NCI-H446 treated with DMSO at 0.1 percent for 48 hours (cell line): ENCODE measurements at places on chromosomes 5 and 9.

- DNase-seq: no peak
These were observed 61.6 kb downstream of the NSG2 start for GRCh38 chr5:174106997-174107655.

GRCh38 chr9:79809316-79809876 lies 237.6 kb downstream of the TLE4 start:
- no peak for DNase-seq

GRCh38 chr5:153824909-153825308 lies 213.8 kb downstream of the FAM114A2 start:
- no peak for DNase-seq

GRCh38 chr5:79961716-79962574 lies 29.1 kb downstream of the MTX3 start:
- no peak for DNase-seq

DNA sequence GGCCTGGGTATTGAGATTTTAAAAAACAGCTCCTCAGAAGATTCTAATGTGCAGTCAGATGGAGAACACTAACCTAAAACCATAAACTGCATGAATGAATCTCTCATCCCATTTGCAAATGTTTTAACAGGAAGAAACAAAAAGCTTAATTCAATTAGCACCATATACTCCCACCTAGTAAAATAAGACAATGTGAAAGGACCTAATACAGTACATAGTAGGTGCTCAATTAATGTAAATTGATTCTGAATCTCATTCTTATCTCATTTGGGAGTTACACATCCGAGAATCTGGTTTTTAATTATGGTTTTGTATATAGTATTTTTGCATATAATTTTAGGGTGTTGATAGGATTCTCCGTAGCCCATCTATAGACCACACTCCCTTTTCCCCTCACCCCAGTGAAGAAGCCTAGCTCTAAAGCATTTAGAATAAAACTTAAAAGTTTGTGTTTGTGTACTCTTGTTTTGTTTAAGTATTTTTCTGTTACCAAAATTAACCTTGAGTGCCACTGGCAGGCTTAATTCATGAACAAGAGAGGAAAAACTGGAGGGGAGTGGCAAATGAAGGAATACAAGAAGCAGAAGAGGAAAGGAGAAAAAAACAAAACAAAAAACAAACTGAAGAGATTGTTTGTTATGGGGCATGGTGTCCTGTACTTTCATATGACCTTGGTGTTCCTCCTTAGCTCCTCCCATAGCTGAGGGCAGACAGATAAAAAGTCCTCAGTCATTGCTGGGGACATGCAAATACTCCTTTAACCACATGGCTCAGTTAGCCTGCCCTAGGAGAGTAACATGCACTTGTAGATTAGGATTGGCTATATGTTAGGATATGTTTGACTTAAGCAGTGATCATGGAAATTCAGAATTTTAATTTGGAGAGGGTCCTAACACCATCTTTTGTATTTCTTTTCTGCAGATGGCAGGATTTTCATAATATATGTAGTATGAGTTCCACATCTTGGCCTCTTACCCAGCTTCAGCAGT lies 1.2 kb downstream of the RNF14 start:
- no peak for DNase-seq

- no peak for DNase-seq
These were observed 58.0 kb upstream of the RPL26L1 start for GRCh38 chr5:172901012-172901780.

DNA sequence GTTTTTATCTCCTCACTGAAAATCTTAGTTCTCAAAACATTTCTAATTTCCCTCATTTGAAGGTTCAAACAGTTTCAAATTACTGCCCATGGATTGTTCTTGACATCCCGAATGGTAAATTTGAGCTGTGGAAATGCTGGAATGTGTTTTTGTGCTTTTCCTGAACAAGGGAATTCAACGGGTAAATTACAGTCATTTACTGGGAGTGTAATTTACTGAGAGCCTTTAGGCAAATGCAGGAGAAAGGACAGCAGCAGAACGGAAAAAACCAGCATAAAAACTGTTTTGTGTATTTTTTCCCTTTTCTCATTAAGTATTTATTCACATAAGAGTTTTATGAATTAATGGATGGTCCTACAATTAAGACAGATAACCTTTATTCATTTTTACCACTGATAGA lies 139.2 kb downstream of the PBX3 start:
- no peak for DNase-seq

GRCh38 chr5:157283434-157283833 lies 17.5 kb downstream of the CYFIP2 start:
- DNase-seq: no peak

DNA sequence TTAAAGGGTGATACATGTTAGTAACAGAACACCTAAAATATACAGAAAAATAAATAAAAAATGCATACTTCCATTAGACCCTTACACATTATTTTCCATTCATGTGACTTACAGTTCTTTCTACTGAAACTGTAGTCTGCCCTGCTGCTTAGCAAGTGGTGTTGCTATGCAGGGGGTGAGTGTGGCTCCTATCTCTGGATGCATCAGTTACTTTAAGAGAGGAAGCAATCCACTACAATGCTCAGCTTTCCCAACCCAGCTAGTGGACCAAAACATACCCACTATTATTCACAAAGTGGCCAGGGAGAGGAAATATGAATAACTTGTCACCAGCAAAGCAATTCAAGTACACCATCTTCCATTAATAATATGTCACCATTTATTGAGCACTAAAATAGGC lies 121.8 kb downstream of the DOCK2 start:
- DNase-seq: no peak

GRCh38 chr5:124649491-124650146 lies 96.8 kb downstream of the ZNF608 start:
- peak; percentile 47 for DNase-seq

- peak; percentile 99 for DNase-seq
These were observed 1300.5 kb upstream of the DMAC1 start for GRCh38 chr9:9100070-9100469.

DNA sequence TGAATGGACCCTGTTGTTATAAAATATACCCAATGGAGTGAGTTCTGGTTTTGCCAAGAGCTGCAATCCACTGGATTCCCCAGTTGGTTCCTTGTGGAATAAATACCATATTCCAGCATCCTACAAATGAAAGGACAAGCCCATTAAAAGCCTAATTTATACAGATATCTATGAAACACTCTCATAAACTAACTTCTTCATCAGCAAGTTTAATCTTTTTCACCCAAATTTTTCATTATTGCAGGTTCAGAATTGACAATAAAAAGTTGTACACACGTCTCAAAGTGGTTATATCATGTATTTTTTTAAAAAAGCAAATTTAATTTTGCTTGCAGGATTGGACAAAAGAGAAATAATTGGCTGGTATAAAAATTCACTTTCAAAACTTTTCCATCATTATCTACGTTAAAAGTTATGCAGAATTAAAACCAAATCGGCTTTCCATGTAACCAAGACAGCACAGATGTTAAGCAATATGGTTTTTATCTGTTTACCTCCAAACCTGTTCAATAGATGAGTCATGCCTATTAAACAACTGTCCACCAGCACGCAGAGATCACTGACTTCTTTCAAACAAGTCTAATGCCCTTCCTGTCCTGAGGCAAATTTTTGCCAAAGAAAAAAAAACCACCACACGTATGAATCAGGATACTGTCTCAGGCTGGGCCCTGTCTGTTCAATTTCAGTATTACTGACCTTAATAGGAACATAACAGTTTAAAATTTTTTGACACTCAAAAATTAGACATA lies 42.5 kb downstream of the CEMIP2 start:
- DNase-seq: no peak

DNA sequence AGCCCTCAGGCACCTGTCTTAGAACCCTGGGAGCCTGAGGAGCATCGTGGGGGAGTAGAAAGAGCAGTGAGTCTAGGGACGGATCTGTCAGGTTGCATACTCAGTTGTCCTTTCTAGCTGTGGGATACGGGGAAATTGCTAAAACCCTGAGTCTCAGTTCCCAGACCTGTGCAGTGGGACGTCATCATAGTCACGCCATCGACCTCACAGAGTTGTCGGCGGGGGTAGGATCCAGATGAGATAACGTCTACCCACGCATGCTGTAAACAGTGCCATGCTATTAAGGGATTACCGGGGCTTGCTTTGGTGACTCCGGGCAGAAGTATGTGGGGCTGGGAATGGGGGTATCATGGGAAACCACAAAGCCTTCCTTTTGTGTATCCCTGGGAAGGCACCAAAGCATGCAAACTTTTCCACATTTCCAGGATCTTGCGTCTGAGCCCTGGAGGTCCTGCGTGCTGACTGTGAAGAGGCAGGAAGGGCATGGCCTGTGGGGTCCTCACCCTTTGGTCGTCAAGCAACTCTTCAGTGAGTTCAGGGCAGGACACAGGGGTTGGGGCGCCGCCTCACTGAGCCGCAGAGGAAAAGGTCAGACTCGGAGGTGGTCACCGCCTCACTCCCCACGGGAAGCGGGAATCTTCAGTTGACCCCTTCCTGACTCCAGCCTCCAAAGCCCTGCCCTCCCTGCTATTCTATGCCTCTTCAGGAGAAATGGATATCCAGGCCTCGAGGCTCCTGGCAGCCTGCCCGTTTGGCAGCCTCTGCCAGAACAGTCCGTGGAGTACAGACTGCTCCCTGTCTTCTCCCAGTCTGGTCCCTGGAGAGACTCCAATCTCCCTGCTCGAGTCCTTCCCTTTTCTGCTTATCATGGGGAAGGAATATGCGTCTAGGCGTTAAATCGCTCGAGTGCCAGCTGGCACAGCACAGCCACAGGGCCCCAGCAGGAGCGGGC lies 186.8 kb upstream of the KLF9 start:
- DNase-seq: peak; percentile 90

DNA sequence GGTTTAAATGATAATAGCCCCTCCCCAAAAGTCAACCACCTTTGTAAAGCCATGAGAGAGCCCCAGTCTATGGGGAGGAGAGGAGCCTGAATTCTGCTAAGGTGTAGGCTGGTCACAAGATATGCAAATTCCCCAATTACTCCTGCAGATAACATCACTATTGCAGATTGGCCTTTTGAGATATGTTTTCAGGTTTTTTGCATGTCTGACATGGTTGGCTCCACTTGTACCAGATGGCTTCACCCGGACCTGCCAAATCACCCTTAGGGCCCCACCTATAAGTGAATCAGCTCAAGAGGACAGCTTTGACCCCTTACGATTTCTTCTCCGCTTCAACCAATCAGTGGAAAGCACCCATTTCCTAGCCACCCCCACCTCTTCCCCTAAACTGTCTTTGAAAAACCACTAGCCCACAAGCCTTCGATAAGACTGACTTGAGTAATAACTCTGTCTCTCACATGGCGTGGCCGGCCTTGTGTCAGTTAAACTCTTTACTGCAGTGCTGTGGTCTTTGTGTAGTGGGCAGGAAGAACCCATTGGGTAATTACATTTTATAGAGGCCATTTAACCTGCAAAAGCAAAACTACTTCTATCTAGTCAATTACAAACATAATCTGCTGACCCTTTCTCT lies 69.7 kb downstream of the PRLR start:
- no peak for DNase-seq

DNA sequence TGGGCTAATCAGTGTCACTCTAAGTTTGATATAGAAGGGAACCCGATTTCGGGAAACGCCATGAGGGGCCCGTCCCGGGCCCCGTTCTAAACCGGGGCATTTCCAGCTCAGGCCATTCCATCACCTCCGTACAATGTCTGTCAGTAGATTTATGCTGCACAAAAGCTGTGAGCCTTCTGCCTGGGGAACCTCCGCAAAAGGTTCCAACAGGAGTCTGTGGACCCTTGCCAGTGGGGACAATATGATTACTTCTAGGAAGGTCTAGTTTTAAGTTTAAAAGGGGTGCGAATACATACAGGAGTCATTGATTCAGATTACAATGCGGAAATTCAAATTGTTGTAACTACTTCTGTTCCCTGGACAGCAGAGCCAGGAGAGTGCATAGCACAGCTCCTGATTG lies 57.6 kb downstream of the RAPGEF1 start:
- no peak for DNase-seq

- DNase-seq: no peak
These were observed 194.6 kb downstream of the AOPEP start for GRCh38 chr9:94921092-94921471.

GRCh38 chr5:14009575-14009974 lies 65.1 kb upstream of the DNAH5 start:
- DNase-seq: no peak

GRCh38 chr9:137975936-137976565 lies 98.5 kb downstream of the CACNA1B start:
- DNase-seq: no peak

DNA sequence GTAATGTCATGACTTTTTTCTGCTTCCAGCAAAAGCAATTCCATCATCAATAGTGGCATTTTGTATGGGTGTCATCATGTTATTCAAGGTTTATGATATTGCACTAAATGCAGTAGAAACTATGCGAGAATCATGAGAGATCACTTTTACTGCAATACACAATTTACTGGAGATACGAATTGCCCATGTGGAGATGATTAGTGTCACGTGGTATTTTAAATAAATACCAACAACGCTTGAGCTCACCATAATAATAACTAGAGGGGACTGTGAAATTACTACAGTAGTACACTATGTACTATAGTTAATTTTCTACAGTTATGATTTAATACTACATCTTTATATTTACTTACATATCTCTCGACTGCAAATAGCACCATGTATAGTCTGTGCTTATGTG lies 49.7 kb downstream of the FAM174A start:
- no peak for DNase-seq

- DNase-seq: no peak
These were observed 73.9 kb downstream of the RMI1 start for GRCh38 chr9:84054341-84055010.

DNA sequence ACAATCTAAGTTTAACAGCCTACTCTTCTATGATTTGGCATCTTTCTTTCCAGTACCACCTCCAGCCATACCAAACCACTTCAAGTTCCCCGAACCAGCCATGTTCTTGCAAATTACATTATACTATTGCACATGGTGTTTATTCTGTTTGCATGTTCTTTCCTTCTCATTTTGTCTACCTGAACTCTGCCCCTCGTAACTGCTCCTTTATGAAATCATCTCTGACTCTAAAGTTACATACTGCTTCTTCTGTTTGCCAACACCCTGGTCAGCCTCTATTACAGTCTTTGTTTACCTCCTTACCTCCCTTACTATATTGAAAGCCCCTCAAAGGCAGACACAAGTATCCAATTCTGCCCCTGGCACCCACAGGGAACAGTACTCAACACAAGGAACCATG lies 6.0 kb downstream of the PPP6C start:
- no peak for DNase-seq

DNA sequence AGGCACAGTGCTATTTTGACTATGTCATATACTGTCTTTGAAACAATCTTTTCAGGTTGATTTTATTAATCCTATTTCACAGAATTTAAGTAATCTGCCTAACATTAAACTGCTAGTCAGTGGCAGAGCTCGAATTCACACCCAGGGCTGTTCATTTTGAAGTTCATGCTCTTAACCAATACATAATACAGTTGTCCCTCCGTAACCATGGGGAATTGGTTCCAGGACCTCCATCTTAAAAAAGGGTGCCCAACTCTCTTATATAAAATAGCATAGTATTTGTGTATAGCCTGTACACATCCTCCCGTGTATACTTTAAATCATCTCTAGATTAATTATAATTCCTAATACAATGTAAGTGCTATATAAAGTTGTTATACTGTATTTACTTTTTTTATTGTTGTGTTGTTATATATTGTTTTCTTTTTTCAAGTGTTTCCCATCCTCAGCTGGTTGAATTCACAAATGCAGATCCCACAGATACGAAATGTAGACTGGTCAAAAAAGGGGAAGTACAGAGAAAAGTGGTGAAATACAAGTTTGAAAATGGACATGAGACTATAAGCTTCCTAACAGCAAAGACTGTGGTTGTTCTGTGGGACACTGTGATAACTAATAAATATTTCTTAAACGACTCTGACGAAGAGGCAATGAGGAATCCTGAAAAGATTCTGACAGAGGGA lies 18.3 kb downstream of the RFX3 start:
- DNase-seq: no peak

- no peak for DNase-seq
These were observed 47.2 kb downstream of the MARCHF3 start for GRCh38 chr5:126982926-126983873.
